H1 (cell line): ENCODE measurements at places on chromosomes 2 and 18. TPM values are rescaled to one million over a fixed set of nuclear protein-coding genes. Genes with fewer than 3 reads are reported as not detected.
A peak's percentile ranks its signal among the peaks of the same experiment; 100 is the strongest.

DNA sequence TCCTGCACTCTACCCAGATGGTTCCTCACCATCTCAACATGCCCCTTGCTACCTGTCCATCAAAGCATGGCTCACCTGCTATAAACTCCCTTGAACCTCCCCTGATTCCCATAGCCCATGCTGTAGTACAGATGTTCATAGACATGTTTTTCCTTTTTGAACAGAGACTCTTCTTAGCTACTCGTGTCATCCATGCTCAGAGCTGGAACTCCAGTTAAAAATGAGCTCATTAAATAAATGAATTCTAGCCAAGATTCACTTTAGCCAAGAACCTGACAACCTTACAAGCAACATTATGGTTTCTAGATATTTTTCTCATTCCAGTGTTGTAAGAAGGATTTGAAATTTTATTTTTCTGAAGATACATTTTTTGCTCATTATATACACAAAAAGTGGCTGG, 65.0 kb downstream of the SCG2 start:
- DNase-seq = no peak

- DNase-seq = no peak
These were observed 12.2 kb downstream of the SLC9A4 start for GRCh38 chr2:102485147-102485785.

GRCh38 chr18:42901161-42901560, 214.3 kb downstream of the RIT2 start:
- DNase-seq = no peak

The PAIP2B gene
- 30.4 and 31.3 TPM in 2 replicates for total RNA-seq

DNA sequence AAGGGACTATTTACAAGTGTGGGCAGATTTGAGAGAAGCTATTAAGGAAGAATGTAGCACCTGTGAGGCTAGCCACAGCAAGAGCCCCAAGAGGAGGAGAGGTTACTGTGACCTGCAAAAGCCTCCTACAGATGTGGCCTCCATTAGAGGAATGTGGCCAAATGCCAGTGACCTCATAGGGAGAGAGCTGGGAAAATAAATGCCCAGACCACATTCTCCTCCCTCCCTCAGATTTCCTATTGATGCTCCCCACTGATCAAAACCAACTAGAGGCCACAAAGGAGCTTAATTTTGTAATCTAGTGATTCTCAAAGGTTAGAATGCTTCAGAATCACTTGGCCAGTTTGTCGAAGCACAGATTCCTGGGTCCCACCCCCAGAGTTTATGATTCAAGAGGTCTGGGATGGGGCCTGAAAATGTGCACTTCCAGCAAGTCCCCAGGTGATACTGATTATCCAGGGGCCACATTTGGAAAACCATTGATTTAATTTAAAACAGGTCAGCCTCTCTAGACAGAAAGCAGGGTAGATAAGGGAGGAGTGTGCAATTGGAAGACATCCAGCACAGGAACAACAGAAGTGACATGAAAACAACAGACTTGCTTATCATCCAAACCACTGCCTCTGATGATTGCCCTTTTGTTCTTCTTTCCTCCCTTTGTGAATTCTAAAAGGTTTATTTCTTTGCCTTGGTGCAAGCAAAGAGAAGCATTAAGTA, 61.2 kb upstream of the RBBP8 start:
- no peak for DNase-seq

- no peak for DNase-seq
These were observed 17.3 kb upstream of the SPP2 start for GRCh38 chr2:234033174-234033573.

The CD302 gene
- total RNA-seq = 0.61 and 0.76 TPM in 2 replicates

The CAPN13 gene
- total RNA-seq = 0.94 and 2.4 TPM in 2 replicates

GRCh38 chr2:118388771-118389170, 300.5 kb downstream of the INSIG2 start:
- DNase-seq = no peak

DNA sequence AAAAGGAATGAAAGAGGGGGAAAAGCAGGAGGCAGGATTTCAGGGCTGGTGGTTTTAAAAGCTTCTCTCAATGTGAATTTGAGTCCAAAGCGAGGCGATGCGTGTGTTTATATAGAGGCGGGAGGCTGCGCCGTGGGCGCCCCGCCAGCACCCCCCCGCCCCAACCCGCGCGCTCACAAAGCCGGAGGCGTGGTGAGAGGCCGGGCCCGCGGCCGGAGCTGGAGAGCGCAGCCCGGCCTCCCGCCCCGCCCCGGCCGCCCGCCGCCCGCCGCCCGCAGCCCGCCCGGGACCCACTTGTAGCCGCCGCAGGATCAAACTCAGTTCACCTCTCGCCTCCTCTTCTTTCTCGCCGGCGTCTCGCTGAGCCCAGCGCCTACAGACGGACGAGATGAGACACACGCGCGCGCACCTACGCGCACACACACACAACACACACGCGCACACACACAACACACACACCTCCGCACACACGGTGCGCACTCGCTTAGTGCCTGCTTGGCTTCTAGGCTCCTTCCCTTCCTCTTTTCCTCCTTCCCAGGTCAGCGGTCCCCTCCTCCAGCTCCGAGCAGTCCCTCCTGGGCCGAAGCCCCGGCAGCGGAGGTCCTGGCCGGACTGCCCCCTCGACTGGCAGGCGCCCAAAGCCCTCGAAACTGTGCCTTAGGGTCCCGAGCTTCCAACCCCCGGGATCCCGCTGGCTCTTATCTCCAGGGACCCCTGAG, 1.3 kb upstream of the CYP26B1 start:
- peak; percentile 78 for DNase-seq

DNA sequence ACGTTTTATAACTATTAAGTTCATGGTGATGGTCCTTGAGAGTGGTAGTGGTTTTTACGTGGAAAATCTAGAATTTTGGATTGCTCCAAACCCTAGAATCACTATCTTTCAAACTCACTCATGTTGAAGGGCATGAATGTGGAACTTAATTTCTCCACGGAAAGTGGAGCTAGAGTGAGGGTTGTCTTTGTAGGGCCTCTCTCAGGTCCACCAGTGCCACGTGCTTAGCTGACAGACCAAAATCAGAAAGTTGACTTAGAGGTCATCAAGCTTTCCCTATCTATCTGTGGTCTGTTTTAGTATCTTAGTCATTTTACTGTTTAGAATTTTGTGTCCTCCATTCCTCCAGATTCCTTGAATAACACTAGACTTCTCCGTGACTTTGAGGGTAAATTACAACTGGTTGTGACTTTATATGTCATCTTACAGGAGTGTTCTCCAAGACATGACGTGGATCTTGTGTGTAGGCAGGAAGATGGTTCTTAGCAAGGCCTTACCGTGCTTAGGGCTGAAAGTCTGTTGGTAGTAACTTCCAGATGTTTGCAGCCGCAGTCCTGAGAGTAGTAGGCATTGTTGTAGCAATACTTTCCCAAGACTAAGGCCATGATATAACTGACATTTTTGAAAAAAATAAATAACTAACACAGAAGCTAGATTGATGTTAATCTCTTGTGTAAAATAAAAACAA, 26.8 kb downstream of the DIS3L2 start:
- DNase-seq = no peak

- no peak for DNase-seq
These were observed 47.8 kb downstream of the CYP27C1 start for GRCh38 chr2:127172306-127172705.

The ABCB11 gene
- total RNA-seq = not detected in 2 replicates

The CXCR4 gene
- total RNA-seq = 1.3 and 1.8 TPM in 2 replicates

DNA sequence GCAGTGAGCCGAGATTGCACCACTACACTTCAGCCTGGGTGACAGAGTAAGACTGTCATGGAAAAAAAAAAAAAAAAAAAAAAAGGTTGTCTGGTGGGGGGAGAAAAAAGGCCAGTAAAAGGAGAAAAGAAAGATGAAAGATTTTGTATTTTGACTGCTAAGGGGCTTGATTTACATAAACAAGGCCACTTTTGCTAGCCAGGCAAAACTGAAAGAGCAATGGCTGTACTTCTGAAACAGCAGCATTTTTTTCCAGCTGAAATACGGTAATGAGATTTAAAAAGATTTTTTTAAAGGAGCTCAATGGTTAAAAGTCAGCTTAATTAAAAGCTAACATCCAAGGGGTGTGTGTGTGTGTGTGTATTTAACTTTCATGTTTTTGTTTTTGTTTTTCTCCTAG, 11.3 kb upstream of the OXER1 start:
- no peak for DNase-seq

DNA sequence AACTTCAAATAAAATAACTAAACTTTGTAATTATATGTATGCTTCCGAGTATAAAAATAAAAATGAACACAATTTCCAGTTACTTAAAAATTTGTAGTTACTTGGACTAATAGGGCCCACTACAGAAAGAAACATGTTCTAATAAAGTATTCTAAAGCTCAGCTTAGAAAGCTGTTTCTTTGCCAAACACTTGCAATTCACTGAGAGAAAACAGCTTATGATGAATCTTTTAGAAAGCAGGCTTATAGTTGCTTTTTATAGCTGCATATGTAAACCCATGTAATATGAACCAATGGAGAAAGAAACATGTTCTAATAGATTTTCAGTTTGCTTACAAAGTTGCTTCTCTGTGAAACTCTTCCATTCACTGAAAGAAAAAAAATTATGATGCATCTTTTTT, 766.0 kb downstream of the LRP1B start:
- no peak for DNase-seq

The MARCO gene
- not detected in 2 replicates for total RNA-seq

The TOGARAM2 gene
- total RNA-seq = 0.59 and 1.4 TPM in 2 replicates

GRCh38 chr2:133780099-133780996, 212.1 kb upstream of the NCKAP5 start:
- DNase-seq = peak; percentile 75

The MLPH gene
- total RNA-seq = 17.0 TPM in 2 replicates

DNA sequence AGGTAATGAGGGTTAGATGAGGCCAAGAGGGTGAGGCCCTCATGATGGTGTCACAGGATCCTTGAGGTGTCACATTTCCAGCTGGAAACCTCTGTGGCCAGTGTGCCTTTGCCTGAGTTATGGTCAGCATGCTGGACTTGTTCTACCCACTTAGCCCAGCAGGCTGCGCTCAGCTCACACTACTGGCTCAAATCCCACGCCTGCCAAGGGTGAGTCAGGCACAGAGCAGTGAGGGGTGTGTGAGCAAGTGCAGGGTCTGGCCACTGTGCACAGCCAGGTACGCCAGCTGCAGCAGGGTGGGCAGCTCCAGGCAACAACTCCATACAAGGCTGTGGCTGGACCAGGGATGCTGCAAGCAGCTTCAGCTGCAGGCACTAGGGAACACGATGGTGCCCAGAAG, 616.6 kb upstream of the FSHR start:
- peak; percentile 56 for DNase-seq

The ANKRD30B gene
- 0.11 TPM in 1 of 2 replicates, not detected in the other for total RNA-seq

- no peak for DNase-seq
These were observed 175.9 kb downstream of the LPIN1 start for GRCh38 chr2:11922294-11922693.

The CETN1 gene
- total RNA-seq = not detected in 2 replicates

DNA sequence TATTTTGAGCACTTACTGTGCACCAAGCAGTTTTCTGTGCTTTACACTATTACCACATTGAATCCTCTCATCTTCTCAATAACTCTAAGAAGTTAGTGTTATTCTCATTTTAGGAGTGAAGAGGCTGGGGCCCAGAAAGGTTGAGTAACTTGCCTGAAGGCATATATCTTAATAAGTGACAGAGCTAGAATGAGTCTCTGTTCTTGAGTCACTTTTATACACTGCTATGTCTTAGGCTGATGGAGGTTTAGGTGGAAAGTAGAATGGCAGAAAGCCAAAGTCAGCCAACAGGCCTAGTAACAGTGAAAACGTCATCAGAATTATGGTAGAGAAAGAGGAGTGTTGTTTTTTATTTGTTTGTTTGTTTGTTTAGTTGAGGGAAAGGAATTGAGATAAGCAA, 27.9 kb upstream of the RPE start:
- no peak for DNase-seq

The GREB1L gene
- 0.31 and 0.34 TPM in 2 replicates for total RNA-seq

- DNase-seq = no peak
These were observed 716.6 kb downstream of the NRXN1 start for GRCh38 chr2:50315336-50315735.

The SFXN5 gene
- total RNA-seq = 29.3 and 29.4 TPM in 2 replicates

The SERPINB13 gene
- not detected in 2 replicates for total RNA-seq

The LYG2 gene
- not detected in 2 replicates for total RNA-seq

DNA sequence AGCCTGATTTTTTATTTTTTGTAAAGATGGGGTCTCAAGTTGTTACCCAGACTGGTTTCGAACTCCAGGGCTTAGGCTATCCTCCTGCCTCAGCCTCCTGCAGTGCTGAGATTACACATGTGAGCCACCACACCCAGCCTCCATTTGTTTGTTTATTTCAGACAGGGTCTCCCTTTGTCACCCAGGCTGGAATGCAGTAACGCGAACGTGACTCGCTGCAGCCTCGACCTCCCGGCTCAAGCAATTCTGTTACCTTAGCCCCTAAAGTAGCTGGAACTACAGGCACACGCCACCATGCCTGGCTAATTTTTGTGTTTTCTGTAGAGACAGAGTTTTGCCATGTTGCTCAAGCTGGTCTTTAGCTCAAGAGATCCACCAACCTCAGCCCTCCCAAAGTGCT, 27.2 kb downstream of the UBXN4 start:
- no peak for DNase-seq

DNA sequence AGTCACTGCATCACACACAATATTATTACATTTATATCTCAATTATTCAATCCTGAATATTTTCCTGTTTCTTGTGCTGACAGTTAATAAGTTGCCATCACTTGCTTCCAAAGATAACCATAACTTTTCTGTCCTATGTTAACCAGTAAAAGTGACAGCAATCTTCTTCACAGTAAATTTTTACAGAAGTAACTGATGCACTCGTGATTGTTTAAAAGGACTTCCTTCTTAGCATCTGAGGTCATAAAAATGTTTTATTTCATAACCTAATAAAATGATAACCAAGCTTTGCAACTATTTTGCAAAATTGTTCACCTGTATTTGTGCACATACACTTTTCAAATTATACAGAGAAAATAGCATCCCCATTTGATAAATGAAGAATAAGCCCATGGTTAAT, 20.6 kb upstream of the ANKRD62 start:
- no peak for DNase-seq

The HEATR5B gene
- 11.3 and 12.6 TPM in 2 replicates for total RNA-seq
